ENCODE measurements at places on chromosomes 12 and 14.

GRCh38 chr14:100645196-100645981 lies 58.2 kb upstream of the BEGAIN start:
- ATAC-seq = peak; percentile 85

DNA sequence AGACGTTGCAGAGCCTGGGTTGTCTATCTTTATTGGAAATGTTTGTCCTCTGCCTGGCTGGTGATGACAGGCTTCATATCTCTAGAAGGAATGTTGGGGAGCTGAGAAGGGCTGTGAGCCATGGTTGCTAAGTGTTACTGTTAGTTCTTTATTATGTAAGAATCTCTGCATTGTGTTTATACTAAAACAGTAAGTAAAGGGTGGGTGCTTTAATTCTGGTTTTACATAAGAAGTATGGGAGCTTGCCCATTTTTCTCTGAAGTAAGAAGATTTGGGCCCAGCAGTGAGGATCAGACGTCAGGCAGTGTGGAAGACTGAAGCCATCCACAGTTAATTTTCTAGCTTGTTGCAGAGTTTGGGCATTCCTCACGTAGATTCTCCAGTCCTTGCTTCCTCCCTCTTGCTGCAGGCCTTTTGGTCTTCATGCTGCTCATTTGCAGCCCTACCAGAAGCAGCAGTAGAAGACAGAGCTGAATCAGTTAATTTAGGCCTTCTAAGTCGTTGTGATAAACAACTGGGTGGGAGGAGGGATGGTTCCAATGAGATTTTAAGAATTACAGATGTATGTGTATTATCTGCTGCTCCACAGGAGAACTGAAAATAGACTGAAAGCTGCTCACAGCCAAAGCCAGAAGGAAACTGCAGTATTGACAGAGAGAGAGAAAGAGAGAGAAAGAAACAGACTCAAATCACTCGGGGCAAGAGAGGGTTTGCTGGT lies 21.4 kb downstream of the WNT5B start:
- ATAC-seq = peak; percentile 40

- ATAC-seq = no peak
Observed at GRCh38 chr14:100567877-100568163, 19.4 kb downstream of the BEGAIN start.

- no peak for ATAC-seq
Observed at GRCh38 chr12:57261428-57261865, 10.5 kb upstream of the STAC3 start.

DNA sequence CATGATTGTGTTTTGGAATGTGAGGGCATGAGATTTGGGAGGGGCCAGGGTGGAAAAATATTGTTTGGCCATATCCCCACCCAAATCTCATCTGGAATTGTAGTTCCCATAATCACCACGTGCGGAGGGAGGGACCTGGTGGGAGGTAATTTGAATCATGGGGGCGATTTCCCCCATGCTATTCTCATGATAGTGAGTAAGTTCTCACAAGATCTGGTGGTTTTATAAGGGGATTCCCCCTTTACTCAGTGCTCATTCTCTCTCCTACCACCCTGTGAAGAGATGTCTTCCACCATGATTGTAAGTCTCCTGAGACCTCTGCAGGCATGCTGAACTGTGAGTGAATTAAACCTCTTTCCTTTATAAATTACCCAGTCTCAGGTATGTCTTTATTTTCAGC lies 15.7 kb downstream of the OR10P1 start:
- no peak for ATAC-seq
